ENCODE measurements at places on chromosomes 1 and 21.
A peak's percentile ranks its signal among the peaks of the same experiment; 100 is the strongest.

DNA sequence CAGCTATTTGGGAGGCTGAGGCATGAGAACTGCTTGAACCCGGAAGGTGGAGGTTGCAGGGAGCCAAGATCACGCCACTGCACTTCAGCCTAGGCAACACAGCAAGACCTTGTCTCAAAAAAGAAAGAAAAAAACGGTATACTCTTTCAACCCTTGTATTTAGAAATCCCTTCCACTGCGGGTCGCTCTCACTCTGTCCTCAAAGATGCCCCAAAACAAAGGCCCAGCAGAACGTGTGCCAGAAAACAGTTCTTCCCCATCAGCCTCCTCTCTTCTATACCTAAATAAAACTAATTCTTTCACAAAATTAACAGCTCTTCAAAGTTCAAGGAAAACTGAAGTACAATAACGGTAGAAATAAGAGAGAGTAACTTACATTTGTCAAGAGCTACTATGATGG lies 13.2 kb downstream of the SETD4 start:
- no peak for DNase-seq

DNA sequence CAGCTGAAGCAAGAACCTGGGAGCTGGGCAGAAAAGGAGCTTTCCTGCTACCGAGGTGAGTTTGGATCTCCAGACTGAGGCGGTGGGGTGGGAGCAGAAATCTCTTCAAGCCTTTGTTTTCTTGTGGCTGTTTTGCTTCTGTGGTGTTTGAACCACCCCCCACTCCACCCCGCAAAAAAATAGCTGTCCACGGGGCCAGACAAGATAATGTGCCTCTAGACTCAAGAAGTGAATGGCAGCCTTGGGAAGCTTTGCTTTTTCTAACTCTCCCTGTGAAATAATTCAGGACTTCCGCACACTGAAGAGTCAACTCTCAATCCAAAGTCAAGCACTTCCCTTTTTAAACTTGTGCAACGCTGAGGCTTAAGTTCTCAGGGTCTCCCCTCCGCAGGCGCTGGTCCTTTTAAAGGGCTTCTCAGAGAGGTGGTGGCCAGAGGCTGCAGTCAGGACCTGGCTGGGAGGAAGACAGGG lies 159.6 kb upstream of the COA6 start:
- no peak for DNase-seq

GRCh38 chr1:233935297-233935868 lies 30.9 kb downstream of the SLC35F3 start:
- no peak for DNase-seq

- DNase-seq = no peak
These were observed 66.1 kb upstream of the RPL11 start for GRCh38 chr1:23625459-23625858.

DNA sequence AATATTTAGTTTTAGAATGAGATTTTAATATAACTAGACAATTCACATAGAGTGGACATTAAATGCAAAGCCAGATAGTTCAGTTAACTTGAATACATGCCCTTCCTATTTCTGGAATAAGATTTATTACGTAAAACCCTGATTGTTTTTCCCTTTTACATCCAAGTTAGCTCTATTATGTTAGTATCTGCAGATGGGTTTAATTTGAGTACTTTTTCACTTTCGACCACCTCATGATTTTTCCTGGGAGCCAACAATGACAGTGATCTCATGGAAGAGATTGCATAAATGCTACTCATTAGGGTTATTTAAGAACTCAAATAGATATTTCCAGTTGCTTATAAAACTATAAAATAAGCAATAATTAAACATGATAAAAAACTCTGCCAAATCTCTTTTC lies 199.4 kb upstream of the PTGFR start:
- no peak for DNase-seq

GRCh38 chr1:150146849-150147542 lies 2.7 kb upstream of the PLEKHO1 start:
- DNase-seq = no peak

DNA sequence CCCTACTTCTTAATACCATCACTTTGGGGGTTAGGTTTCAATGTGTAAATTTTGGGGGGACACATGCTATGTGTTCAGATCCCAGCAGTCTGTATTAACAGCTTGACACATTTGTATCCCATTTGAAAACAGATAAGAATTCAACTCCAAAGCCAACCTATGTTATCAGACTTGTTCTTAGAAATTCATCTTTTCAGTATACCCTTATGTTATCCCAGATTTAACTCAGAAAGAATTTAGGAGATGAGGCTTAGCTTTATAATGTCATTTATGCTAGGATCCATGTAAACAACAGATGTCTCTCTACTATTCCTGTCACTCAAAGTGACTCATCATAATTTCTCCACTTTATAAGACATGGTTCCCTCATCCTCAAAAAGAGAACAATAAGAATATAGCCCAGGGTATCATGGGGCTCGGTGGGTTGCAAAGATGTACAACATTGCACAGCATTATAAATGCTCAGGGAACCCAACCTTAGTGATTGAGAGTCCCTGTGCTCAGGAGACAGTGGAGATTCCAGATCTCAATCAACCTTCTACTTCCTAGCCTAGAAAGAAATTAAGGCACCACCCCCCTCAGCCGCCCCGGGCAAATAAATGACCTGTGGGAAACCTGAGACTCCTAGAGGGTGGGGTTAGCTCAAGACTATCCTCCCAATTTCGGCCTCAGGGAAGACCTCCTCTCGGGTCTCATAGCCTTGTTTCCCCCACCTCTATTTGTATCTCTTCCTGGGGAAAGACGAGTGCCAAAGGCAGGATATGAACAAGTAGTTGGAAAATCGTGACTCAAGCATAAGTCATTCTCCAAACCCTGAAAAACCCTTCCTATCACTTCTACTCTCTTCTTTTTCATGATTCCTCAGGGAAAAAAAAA lies 265.1 kb upstream of the CAMK1G start:
- DNase-seq = peak; percentile 81

GRCh38 chr1:212484701-212485570 lies 52.2 kb downstream of the NENF start:
- peak; percentile 97 for DNase-seq

DNA sequence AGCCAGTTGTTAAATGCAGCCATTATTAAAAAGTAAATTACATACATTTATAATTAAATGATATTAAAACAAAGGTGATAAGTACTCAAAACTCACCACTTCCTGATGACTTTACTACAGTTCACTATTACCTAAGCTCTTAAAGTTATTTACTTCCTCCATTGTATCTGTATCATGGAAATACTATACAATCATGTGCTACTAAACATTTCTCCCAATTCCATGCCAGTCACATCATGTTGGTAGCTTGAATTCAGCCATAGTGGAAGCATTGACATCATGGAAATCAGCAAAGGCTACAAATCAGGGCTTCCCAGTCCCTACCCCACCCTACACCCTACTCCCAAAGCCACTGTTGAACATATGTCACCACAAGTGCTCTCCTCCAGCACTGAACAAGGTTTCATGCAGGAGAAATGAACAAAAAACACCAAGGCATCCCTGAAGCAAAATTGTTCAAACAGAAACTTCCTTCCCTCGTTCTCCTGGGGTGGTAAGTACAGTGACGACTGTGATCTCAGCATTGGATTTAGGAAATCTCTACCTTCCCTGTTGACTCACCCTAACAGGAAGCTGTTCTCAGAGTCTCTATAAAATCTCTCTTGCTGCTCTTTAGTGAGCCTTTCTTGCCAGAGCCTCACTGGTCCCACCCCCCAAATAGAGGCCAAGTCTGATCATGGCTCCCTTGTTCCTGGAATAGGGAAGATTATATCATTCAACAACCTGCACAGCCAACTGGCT lies 12.7 kb downstream of the VSIG8 start:
- peak; percentile 77 for DNase-seq

DNA sequence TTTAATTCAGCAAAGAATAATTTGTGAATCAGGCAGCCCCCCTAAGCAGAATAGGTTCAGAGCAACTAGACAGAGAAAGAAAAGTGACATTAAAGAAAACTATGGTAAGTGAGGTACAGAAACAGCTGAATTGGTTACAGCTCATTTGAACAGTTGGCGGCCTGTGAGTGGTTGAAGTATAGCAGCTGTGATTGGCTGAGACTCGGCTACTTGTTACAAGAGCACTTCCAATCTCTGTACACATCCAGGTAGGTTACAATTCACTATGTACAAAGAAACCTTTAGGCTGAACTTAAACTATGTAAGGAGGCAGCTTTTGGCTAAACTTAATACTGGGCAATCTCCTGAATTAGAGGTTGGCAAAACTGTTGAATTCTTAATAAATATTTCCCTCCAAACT lies 171.1 kb upstream of the LHX8 start:
- DNase-seq = no peak

- peak; percentile 62 for DNase-seq
These were observed 51.1 kb downstream of the GLUL start for GRCh38 chr1:182340233-182341058.

- DNase-seq = peak; percentile 75
These were observed 24.5 kb downstream of the CLIC6 start for GRCh38 chr21:34693192-34693810.

DNA sequence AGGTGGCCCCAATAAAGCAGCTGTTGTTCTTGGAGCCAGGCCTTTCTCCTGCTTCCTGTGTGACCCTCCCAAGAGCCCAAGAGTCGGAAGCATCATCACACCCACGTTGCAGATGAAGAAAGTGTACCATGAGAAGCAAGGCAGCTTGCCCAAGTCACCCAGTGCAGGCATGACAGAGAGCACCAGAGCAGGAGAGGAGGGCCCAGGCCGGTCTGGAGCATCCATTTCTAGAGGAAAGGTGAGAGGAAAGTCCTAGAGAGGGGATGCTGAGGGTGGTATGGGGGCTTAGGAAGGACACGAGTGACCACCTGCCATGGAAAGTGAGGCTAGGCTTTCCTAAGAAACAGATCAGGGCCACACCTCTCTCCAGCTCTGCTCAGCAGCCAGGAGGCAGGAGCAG lies 47.0 kb downstream of the C1orf198 start:
- DNase-seq = no peak

DNA sequence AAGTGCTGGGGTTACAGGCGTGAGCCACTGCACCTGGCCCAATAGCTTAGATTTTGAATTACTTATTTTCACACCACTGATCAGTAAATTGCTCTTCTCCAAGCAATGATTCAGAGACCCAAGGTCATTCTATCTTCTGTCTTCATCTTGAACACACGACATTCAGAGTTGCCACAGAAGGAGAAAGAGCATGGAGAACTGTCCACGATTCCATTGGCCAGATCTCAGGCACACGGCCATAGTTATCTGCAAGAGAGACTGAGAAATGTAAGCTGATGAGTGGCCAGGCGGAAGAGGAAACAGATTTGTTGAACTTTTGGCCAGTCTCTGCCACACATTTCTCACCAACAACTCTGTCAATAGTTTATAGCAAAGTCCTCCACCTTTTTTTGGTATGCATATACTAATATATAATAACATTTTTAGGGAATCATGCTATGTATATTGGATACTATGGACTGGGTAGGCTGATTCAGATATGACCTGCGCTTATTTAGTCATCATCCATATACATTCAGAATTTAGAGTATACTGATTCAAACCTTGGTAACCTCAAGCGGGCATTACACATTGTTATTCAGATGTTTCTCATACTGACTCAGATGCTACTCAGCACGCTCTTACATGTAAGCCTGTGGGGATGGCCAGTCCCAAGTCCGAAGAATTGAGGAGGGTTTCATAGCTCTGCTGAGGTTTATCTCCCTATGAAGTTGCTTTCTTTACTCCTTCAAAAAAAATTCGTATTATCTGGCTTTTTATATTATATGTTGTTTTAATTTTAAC lies 25.5 kb upstream of the CAP1 start:
- peak; percentile 85 for DNase-seq

- DNase-seq = no peak
These were observed 844 bp downstream of the C1orf146 start for GRCh38 chr1:92218559-92218958.

- peak; percentile 82 for DNase-seq
These were observed 2.8 kb downstream of the KCNN3 start for GRCh38 chr1:154867064-154867825.

DNA sequence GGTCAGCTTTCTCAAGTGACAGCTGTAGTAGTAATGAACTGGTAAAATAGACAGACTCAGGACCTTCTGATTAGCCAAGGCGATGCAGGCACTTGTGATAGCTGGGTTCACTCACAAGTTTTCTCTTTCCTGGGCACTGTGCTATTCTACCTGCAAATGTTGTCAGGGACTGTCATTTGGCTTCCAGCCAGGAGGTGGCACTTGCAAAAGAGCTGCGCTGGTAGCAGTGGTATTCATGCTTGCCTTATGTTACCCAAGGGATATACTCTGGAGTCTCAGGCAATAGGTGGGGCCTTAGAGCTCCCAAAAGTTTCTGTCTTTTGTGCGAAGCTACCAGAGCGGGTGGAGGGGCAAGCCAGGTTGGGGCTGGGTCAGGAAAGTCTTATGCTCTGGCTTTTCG lies 23.5 kb downstream of the IFI44 start:
- no peak for DNase-seq

- DNase-seq = no peak
These were observed 90.6 kb upstream of the SPAG17 start for GRCh38 chr1:118275472-118276115.

- no peak for DNase-seq
These were observed 12.6 kb downstream of the NPL start for GRCh38 chr1:182802006-182802803.

DNA sequence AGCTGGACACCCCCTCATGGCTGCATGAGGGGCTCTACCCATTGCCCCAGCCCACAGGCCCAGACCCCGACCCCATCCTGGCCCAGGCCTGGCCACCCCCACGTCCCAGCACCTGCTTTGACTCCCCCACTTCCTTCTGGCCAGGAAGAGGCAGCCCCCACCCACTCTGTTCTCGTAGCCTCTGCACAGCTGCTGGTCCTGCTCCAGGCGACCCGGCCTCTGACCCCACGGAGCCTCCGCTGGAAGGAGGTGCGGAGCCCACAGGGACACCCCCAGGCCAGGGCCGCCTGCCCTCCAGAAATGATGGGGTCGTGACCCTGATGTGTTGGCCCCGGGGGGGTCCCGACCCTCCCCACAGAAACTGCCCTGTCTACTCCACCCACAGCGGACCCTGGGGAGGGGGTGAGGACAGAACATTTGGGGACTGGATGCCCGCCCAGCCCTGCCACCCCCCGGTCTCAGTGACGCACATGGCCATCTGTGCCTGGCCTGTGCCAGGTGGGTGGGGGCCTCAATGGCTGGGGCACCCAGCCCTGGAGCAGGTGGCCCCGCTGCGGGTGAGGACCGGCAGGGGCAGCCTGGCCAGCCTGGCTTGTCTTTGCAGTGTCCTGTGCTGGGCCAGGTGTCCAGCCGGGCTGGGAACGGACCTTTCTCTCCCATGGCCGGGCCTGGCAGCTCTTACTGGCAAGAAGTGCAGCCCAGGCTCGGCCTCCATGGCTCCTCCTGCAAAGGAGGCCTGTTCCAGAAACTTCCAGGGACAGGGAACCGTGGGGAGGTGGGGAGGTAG lies 78.6 kb downstream of the MORN1 start:
- DNase-seq = no peak

Data from M059J (cell line).